ENCODE measurements at places on chromosomes 3 and 15.

DNA sequence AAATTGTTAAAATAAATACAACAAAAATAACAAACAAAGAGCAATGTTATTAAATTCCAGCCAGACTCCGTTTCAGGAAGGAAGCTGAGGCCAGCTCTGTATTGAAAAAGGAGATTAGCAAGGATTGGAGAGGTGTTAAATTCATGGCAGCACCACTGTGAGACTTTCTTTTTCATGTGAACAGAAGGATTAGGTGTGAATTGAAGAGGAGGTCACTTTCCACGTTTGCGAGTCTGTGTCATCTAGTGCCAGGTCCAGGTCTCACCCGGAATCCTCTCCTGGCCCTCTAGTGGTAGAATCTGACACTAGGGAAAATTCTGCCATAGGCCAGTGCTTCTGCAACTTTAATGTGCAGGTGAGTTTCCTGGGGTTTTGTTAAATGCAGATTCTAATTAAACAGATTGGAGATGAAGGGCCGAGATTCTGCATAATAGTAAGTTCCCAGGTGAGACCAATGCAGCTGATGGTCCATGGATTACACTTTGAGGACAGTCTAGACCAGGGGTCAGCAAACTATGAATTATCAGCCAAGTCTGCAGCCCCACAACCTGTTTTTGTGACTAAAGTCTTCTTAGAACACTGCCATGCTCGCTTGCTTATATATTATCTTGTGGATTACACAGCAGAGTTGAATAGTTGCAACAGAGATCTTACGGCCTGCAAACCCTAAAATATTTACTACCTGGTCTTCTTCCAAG is 9.2 kb upstream of the SLC6A1 start:
- DNase-seq, result peak; percentile 6
- peaks cover 6% of the 10 kb centered on the region for H3K27me3 ChIP-seq
- H3K36me3 ChIP-seq, result no peaks in the 10 kb centered on the region
- no peaks in the 10 kb centered on the region for H3K4me1 ChIP-seq

DNA sequence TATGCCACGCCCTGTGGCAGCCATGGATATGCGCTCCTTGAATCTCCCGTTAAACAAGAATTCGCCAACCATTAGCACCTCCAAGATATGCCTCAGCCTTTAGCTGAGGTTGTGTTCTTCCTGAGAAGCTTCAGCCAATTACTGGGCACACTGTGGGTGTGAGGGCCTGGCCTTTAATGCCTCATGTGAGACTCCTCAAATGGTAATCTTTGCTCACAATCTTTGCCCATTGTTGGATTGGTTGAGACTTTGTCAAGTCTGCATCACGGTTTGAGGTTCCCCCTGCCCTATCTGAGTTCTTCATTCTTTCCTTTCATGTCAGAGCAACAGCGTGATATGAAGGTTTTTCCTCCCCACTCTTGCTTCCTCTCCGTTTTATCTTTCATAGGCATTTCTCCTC is 108.1 kb upstream of the CCDC54 start:
- H3K36me3 ChIP-seq, result no peaks in the 10 kb centered on the region
- H3K27me3 ChIP-seq, result peaks cover 2% of the 10 kb centered on the region
- H3K27ac ChIP-seq, result no peak overlapping the region
- H3K4me3 ChIP-seq, result no peak overlapping the region

GRCh38 chr15:94845390-94845716 is 614.0 kb downstream of the MCTP2 start:
- peaks cover 5% of the 10 kb centered on the region for H3K27me3 ChIP-seq
- H3K27ac ChIP-seq, result no peak overlapping the region
- no peak overlapping the region for H3K4me3 ChIP-seq
- no peaks in the 10 kb centered on the region for H3K4me1 ChIP-seq
- H3K36me3 ChIP-seq, result no peaks in the 10 kb centered on the region
- DNase-seq, result no peak

GRCh38 chr15:75215107-75216004 is 13.7 kb downstream of the C15orf39 start:
- H3K27me3 ChIP-seq, result no peaks in the 10 kb centered on the region
- H3K36me3 ChIP-seq, result peaks cover 9% of the 10 kb centered on the region
- no peak for DNase-seq
- no peak overlapping the region for H3K27ac ChIP-seq

DNA sequence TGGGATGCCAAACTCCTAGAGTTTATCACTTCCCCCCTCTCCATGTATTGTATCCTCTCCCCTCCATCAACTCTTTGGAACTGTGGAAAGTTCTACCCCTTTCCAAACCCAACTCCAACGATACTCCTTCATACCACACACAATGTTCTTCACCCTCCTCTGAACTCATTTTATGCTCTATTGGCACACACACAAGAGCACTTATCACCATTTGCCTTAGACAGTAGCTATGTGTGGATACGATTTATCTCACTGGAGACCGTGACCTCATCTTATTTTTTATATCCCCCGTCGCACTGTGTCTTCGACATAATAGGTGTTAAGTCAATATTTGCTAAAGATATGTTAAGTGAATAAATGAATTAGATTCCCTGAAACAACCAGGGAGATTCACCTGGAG is 316.5 kb upstream of the PROK2 start:
- H3K27me3 ChIP-seq, result peaks cover 8% of the 10 kb centered on the region
- peak overlapping the region; percentile 37 for H3K4me3 ChIP-seq
- peaks cover 47% of the 10 kb centered on the region for H3K4me1 ChIP-seq
- H3K36me3 ChIP-seq, result no peaks in the 10 kb centered on the region

GRCh38 chr3:37902674-37903073 is 41.0 kb downstream of the CTDSPL start:
- H3K4me3 ChIP-seq, result no peak overlapping the region
- H3K27ac ChIP-seq, result no peak overlapping the region
- H3K4me1 ChIP-seq, result no peaks in the 10 kb centered on the region

DNA sequence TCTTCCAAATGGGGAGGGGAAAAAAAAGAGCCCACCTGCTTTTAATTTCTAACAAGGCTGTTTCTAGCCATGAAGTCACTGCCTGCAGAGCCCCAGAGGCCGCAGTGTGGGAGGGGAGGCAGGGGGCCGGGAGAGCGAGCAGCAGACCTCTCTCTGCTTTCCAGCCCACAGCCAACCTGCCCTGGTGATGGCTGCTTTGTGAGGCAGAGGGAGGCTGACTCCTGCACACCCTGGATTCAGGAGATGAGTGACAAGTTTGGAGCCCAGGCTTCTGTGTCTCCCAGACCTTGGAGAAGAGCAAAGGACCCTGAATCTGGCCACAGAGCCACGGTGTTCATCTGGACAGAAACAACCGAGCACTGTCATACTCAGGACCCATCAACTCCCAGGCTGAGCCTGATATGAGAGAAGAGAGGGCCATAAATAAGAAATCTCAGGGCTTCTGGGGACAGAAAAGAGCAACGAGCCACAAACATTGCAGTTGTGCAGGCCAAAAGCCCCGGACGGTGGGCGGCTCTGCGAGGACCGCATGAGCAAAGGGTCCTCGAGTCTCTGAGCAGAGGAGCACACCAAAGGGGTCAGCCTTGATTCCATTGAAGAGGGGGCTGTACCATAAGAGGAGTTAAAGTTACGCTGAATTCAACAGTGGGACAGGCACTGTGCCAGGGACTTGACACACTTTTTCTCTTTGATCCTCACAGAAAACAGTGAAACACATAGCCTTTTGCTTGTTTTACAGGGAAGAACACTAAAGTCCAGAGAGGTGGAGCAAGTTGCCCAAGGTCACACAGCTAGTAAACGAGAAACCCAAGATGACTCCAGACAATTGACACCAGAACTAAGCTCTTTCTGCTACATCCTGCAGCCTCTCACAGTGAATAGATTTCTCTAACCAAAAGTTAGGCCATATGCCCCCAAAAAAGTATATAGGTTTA is 97.2 kb downstream of the SEMA5B start:
- DNase-seq, result no peak
- H3K27ac ChIP-seq, result no peak overlapping the region
- H3K4me1 ChIP-seq, result no peaks in the 10 kb centered on the region
- H3K36me3 ChIP-seq, result no peaks in the 10 kb centered on the region

DNA sequence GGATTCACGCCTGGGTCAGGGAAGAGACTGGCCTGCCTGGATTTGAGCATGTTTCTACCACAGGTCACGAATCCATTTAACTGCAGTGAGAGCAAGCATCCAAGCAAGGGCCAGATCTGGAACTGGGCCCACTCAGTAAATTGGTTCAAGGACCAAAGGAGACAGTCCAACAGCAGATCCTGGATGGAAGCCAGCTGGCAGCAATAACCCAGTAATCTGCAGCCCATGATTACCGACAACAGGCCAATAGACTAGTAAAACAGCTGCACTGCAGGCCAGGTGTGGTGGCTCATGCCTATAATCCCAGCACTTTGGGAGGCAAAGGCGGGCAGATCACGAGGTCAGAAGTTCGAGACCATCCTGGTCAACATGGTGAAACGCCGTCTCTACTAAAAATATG is 11.8 kb downstream of the SAMD7 start:
- H3K27ac ChIP-seq, result no peak overlapping the region
- no peaks in the 10 kb centered on the region for H3K4me1 ChIP-seq
- no peak for DNase-seq
- H3K4me3 ChIP-seq, result no peak overlapping the region
- H3K27me3 ChIP-seq, result no peaks in the 10 kb centered on the region

DNA sequence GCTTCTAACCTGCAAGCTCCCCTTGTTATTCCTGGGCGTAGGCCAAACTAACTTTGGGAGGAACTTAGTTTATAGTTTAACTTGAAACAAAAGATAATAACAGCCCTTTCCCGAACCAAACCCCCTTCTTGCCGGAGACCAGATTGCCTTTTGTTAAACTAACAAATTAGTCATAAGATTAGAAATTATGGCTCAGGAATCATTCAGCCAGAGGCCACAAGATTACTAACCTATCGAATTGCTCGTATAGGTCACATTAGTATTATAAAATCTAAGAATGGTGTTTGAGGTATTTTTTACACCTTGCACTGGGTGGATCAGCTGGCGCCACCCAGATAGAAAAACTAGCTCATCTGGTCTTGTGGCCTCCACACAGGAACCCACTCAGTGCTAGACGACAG is 65.3 kb upstream of the RAP2B start:
- H3K4me3 ChIP-seq, result no peak overlapping the region
- no peaks in the 10 kb centered on the region for H3K36me3 ChIP-seq
- H3K4me1 ChIP-seq, result no peaks in the 10 kb centered on the region
- H3K27me3 ChIP-seq, result peaks cover 2% of the 10 kb centered on the region

- no peak for DNase-seq
- peaks cover 40% of the 10 kb centered on the region for H3K4me1 ChIP-seq
- H3K27ac ChIP-seq, result peak overlapping the region; percentile 43
- peak overlapping the region; percentile 51 for H3K4me3 ChIP-seq
These were observed 60.1 kb upstream of the OSTN start for GRCh38 chr3:191138937-191139336.

- no peaks in the 10 kb centered on the region for H3K36me3 ChIP-seq
- no peak overlapping the region for H3K4me3 ChIP-seq
- no peak for DNase-seq
- H3K27me3 ChIP-seq, result no peaks in the 10 kb centered on the region
These were observed 4.4 kb upstream of the CD200R1 start for GRCh38 chr3:112979244-112979832.

GRCh38 chr3:117059067-117059955 is 349.7 kb downstream of the TUSC7 start:
- no peaks in the 10 kb centered on the region for H3K36me3 ChIP-seq
- no peak overlapping the region for H3K27ac ChIP-seq
- H3K4me3 ChIP-seq, result no peak overlapping the region
- no peak for DNase-seq

DNA sequence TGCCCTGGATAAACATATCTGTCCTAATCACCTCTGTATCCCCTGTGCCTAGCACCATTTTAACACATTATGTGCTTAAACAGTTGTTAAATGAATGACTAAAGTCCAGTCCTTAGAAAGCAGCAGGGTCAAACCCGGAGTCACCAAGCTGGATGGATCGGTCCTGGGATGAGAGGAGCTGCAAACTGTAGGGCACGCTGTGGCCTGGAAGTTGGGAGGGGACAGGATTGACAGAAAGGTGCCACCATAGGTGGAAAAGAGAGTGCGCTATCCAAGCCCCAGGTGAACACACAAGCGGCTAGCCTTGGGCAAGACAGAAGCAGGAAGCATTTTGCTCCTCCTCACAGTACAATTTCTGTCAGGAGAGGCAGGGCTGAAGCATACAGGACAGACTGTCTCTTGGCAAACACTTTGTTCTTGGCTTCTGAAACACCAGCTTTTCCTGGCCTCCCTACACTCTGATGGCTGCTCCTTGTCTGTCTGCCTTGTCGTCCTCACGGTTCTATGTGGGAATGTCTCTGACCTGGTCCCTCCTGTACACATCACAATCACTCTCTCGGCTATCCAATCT is 48.4 kb upstream of the KY start:
- no peak for DNase-seq
- no peaks in the 10 kb centered on the region for H3K4me1 ChIP-seq
- no peaks in the 10 kb centered on the region for H3K36me3 ChIP-seq
- H3K27me3 ChIP-seq, result peaks cover 9% of the 10 kb centered on the region

GRCh38 chr3:127734754-127735473 is 62.2 kb downstream of the ABTB1 start:
- H3K36me3 ChIP-seq, result no peaks in the 10 kb centered on the region
- peaks cover 27% of the 10 kb centered on the region for H3K4me1 ChIP-seq
- no peak for DNase-seq

GRCh38 chr3:43948013-43948412 is 257.3 kb downstream of the ABHD5 start:
- no peak for DNase-seq
- H3K4me3 ChIP-seq, result no peak overlapping the region
- no peak overlapping the region for H3K27ac ChIP-seq
- no peaks in the 10 kb centered on the region for H3K36me3 ChIP-seq
- no peaks in the 10 kb centered on the region for H3K4me1 ChIP-seq

- peaks cover 6% of the 10 kb centered on the region for H3K27me3 ChIP-seq
- DNase-seq, result no peak
- no peaks in the 10 kb centered on the region for H3K36me3 ChIP-seq
- no peak overlapping the region for H3K4me3 ChIP-seq
- H3K27ac ChIP-seq, result no peak overlapping the region
These were observed 114.5 kb upstream of the GADL1 start for GRCh38 chr3:31008994-31009393.

GRCh38 chr15:101062063-101062462 is 142.9 kb downstream of the LRRK1 start:
- peaks cover 31% of the 10 kb centered on the region for H3K36me3 ChIP-seq
- peak overlapping the region; percentile 60 for H3K4me3 ChIP-seq
- peak overlapping the region; percentile 89 for H3K27ac ChIP-seq
- no peak for DNase-seq

GRCh38 chr15:45156744-45157455 is 27.1 kb downstream of the DUOX1 start:
- no peak overlapping the region for H3K4me3 ChIP-seq
- H3K36me3 ChIP-seq, result peaks cover 17% of the 10 kb centered on the region
- H3K27ac ChIP-seq, result no peak overlapping the region
- peaks cover 12% of the 10 kb centered on the region for H3K4me1 ChIP-seq
- DNase-seq, result no peak

GRCh38 chr3:116033516-116033915 is 410.2 kb downstream of the GAP43 start:
- no peaks in the 10 kb centered on the region for H3K36me3 ChIP-seq
- no peak for DNase-seq
- no peak overlapping the region for H3K4me3 ChIP-seq
- H3K27me3 ChIP-seq, result no peaks in the 10 kb centered on the region

DNA sequence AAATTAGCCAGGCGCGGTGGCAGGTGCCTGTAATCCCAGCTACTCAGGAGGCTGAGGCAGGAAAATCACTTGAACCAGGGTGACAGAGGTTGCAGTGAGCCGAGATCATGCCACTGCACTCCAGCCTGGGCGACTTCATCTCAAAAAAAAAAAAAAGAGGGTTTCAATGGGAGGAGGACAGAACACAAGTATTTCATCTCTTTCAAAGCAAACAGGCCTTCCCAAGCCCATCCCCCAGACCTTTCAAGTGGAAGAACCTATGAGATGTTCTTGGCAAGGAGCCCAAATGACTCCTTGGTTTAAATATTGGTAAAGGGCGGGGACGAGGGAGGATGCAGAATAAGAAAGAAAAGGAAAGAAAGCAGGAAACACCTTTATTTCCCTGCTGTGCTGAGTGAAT is 62.2 kb upstream of the MCF2L2 start:
- H3K4me3 ChIP-seq, result no peak overlapping the region
- peaks cover 5% of the 10 kb centered on the region for H3K4me1 ChIP-seq
- no peak for DNase-seq
- H3K36me3 ChIP-seq, result peaks cover 24% of the 10 kb centered on the region
- H3K27me3 ChIP-seq, result no peaks in the 10 kb centered on the region

Measured in memory B cell (primary cell).